ENCODE measurements at places on chromosomes 1 and 21.

GRCh38 chr1:180577361-180577760, 18.6 kb downstream of the OVAAL start:
- DNase-seq: no peak

GRCh38 chr1:36740446-36740845, 257.7 kb upstream of the CSF3R start:
- DNase-seq: no peak

GRCh38 chr1:156591432-156592157, at the start of gene NAXE:
NAXE (plus strand) TSS chr1:156591776; CDS start chr1:156591805, 29 bp downstream.
- peak; percentile 35 for DNase-seq

GRCh38 chr1:160164121-160164520, 12.7 kb downstream of the ATP1A4 start:
- DNase-seq: no peak

DNA sequence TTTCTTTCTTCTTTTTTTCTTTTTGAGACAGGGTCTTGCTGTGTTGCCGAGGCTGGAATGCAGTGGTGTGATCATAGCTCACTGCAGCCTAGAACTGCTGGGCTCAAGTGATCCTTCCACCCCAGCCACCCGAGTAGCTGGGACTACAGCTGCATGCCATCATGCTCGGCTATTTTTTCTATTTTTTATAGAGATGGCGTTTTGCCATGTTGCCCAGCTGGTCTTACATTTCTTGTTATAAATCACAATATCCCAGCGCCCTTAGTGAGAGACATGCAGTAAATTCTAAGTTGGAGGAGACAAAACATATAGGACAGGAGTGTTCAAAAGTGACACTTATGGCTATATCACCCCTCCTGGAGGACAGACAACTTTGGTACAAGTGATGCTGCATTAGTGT, 31.3 kb upstream of the ACTN2 start:
- DNase-seq: no peak

DNA sequence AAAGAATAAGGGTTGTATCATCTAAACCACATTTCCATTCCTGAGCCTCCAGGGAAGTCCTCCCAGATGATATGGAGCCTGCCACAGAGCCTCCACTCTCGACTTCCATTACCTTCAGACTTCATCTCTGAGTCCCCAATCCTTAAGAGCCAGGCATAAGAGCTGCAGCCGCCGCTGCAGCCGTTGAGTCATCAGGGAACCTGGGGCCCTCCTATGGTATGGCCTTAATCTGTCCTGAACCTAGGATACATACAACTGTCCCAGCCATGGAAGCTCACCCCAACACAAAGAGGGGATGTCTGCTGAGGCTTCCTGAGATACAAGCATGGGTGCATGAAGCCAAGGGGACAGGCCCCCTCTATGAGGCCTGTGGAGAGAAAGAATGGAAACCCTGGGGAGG, 16.3 kb downstream of the TAL1 start:
- DNase-seq: no peak

- DNase-seq: no peak
These were observed 115.1 kb upstream of the GJB5 start for GRCh38 chr1:34639701-34640100.

Measured in AML-193 (cell line).